ENCODE measurements at places on chromosomes 1 and 21.

GRCh38 chr1:115326419-115326818 lies 11.6 kb downstream of the NGF start:
- no peak for DNase-seq

GRCh38 chr1:44681905-44682882 lies 7.7 kb downstream of the ARMH1 start:
- no peak for DNase-seq

GRCh38 chr1:85283475-85284199 lies 7.2 kb upstream of the BCL10 start:
- DNase-seq, result no peak

GRCh38 chr21:26194326-26194725 lies 23.8 kb upstream of the APP start:
- no peak for DNase-seq

- no peak for DNase-seq
Measured at GRCh38 chr1:1312450-1313314, 4.3 kb downstream of the PUSL1 start.

All from cortex of kidney (tissue), 1 donor.